ENCODE measurements at places on chromosomes 4 and X. TPM values are rescaled to one million over a fixed set of nuclear protein-coding genes. Genes with fewer than 3 reads are reported as not detected.

DNA sequence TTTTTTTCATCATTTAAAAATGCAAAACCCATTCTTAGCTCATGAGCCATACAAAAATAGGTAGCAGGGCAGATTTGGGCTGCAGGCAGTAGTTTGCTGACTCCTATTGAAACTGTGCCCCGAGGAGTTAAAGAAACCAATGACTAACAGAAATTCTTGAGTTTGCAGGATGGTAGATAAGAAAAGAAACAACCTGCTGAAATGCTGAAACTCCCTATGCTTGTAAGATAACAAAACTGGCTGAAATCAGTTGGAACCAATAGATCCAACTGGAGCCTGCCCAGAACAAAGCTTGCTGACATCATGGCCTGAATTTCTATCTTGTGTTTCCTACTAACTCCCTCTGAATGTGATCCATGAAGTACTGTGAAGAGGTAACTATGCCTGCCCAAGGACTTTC is 68.6 kb downstream of the ANOS1 start:
- DNase-seq, result no peak
- H3K27me3 ChIP-seq, result no peaks in the 10 kb centered on the region
- H3K4me3 ChIP-seq, result no peak overlapping the region
- H3K4me1 ChIP-seq, result no peaks in the 10 kb centered on the region
- no peaks in the 10 kb centered on the region for H3K36me3 ChIP-seq

GRCh38 chr4:86033171-86033570 is 326.7 kb downstream of the MAPK10 start:
- H3K36me3 ChIP-seq, result no peaks in the 10 kb centered on the region
- H3K4me1 ChIP-seq, result peaks cover 5% of the 10 kb centered on the region
- peak; percentile 25 for DNase-seq
- H3K27me3 ChIP-seq, result no peaks in the 10 kb centered on the region

The BST1 gene
- 1.1 TPM for total RNA-seq

The TRAM1L1 gene
- 9.5 TPM for total RNA-seq

The LDB2 gene
- total RNA-seq, result 6.0 TPM

- H3K27ac ChIP-seq, result no peak overlapping the region
- no peak for DNase-seq
- H3K4me3 ChIP-seq, result no peak overlapping the region
- no peaks in the 10 kb centered on the region for H3K36me3 ChIP-seq
These were observed 2038.9 kb upstream of the ADGRL3 start for GRCh38 chr4:59161249-59161648.

GRCh38 chr4:98929341-98930267 is 671 bp upstream of the EIF4E start:
- H3K36me3 ChIP-seq, result no peaks in the 10 kb centered on the region
- H3K27me3 ChIP-seq, result no peaks in the 10 kb centered on the region
- no peaks in the 10 kb centered on the region for H3K4me1 ChIP-seq
- peak overlapping the region; percentile 96 for H3K4me3 ChIP-seq

DNA sequence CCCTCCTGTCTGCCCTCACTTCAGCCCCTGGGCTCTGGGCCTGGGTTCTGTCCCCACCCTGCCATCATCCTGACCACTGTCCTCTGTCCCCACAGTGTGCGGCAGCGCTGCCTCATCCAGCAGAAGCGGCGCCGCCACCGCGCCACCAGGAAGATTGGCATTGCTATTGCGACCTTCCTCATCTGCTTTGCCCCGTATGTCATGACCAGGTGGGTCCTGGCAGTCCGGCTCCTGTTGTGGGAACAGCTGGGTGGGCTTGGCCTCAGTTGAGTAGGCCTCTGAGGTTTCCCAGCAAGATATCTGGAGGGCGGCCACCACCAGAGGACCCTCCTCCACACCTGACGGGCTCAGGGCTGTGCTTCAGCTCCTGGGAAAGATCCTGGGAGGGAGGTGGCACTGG is 2.2 kb downstream of the GPR78 start:
- no peak overlapping the region for H3K4me3 ChIP-seq
- peaks cover 25% of the 10 kb centered on the region for H3K27me3 ChIP-seq
- no peaks in the 10 kb centered on the region for H3K4me1 ChIP-seq
- H3K27ac ChIP-seq, result no peak overlapping the region

- no peak for DNase-seq
- no peak overlapping the region for H3K4me3 ChIP-seq
- H3K27me3 ChIP-seq, result no peaks in the 10 kb centered on the region
- H3K36me3 ChIP-seq, result no peaks in the 10 kb centered on the region
These were observed 204.9 kb downstream of the SMARCA1 start for GRCh38 chrX:129318375-129318774.

DNA sequence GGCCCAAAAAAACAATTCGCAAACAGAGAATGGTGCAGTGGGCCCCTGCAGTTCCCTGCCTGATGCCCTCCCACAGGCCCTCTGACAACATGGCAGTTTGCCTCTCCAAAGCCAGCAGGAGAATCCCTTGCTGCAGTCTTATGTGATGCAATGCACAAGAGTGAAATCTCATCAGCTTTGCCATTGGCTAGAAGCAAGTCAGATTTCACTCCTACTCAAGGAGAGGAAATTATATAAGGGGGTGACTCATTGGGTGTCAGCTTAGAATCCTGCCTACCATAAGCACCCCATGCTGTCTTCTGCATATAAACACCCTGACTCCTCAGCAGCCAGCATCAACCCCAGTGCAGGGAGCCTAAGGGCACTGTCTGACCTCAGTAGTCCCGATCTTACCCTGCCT is 157.3 kb upstream of the LDB2 start:
- H3K27me3 ChIP-seq, result no peaks in the 10 kb centered on the region
- DNase-seq, result no peak
- H3K36me3 ChIP-seq, result no peaks in the 10 kb centered on the region
- no peak overlapping the region for H3K27ac ChIP-seq

DNA sequence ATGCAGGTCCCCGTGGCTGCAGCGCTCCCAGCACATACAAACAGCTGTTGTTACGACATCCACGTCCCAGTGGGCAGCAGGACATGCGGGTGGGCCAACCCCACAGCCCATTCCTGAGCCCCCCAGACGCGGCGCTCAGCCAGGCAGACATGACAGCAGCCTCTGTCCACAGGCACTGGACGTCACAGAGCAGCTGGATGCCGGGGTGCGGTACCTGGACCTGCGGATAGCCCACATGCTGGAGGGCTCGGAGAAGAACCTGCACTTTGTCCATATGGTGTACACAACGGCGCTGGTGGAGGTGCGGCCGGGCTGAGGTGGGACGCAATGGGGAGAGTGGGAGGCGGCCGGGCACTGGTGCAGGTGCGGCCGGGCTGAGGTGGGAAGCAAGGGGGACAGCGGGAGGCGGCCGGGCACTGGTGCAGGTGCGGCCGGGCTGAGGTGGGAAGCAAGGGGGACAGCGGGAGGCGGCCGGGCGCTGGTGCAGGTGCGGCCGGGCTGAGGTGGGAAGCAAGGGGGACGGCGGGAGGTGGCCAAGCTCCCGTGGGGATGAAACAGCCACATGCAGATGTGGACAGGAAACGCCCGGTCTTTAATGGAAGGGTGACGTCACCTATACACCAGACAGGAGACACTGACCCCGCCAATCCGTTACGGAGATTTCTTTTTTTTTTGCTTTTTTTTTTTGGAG is 9.4 kb downstream of the PLCXD1 start:
- no peak for DNase-seq
- no peaks in the 10 kb centered on the region for H3K36me3 ChIP-seq
- no peaks in the 10 kb centered on the region for H3K4me1 ChIP-seq

GRCh38 chr4:164847967-164848649 is 28.9 kb upstream of the APELA start:
- no peak overlapping the region for H3K27ac ChIP-seq
- no peak for DNase-seq
- H3K36me3 ChIP-seq, result no peaks in the 10 kb centered on the region
- no peak overlapping the region for H3K4me3 ChIP-seq

DNA sequence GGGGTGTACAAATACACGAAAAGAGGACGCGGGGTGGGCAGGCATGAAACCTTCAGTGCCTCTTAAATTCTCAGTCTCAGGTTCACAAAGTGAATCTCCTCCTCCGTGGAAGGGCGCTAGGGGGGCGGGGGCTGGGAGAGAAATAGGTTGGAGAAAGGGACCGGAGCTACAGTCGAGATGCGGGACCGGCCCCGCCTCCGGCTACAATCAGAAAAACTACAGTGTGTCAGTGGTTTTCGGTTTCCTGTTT is 3.4 kb downstream of the MAML3 start:
- no peaks in the 10 kb centered on the region for H3K36me3 ChIP-seq
- H3K27ac ChIP-seq, result peak overlapping the region; percentile 97
- DNase-seq, result peak; percentile 92
- peak overlapping the region; percentile 79 for H3K4me3 ChIP-seq

- no peaks in the 10 kb centered on the region for H3K4me1 ChIP-seq
- H3K36me3 ChIP-seq, result no peaks in the 10 kb centered on the region
- no peaks in the 10 kb centered on the region for H3K27me3 ChIP-seq
- no peak overlapping the region for H3K27ac ChIP-seq
These were observed 15.5 kb upstream of the RBBP7 start for GRCh38 chrX:16885628-16886027.

DNA sequence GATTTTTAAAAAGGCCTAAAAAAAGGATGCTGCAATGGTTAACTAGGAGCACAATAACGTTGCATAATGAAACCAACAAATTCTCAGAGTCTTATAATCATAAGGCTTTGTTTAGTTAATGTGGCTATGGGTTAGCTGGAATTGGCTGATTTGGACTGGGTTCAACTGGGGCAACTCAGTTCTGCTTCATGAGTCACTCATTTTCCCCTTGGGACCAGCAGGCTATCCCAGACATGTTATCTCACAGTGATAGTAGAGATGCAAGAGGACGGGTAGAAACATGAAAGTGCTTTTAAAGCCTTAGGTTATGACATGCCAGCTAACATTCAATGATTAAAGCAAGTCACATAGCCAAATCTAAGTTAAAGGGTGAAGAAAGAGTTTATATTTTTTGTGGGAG is 189.2 kb upstream of the GK2 start:
- no peak for DNase-seq
- H3K27me3 ChIP-seq, result no peaks in the 10 kb centered on the region
- peaks cover 16% of the 10 kb centered on the region for H3K4me1 ChIP-seq
- no peak overlapping the region for H3K4me3 ChIP-seq
- H3K27ac ChIP-seq, result peak overlapping the region; percentile 87

GRCh38 chrX:30888526-30889146 is 418 bp downstream of the TAB3 start:
- no peaks in the 10 kb centered on the region for H3K36me3 ChIP-seq
- H3K27me3 ChIP-seq, result no peaks in the 10 kb centered on the region
- H3K27ac ChIP-seq, result peak overlapping the region; percentile 90

- no peaks in the 10 kb centered on the region for H3K36me3 ChIP-seq
- no peaks in the 10 kb centered on the region for H3K4me1 ChIP-seq
- H3K4me3 ChIP-seq, result no peak overlapping the region
- no peak overlapping the region for H3K27ac ChIP-seq
These were observed 84.0 kb downstream of the NHSL2 start for GRCh38 chrX:71994601-71995000.

DNA sequence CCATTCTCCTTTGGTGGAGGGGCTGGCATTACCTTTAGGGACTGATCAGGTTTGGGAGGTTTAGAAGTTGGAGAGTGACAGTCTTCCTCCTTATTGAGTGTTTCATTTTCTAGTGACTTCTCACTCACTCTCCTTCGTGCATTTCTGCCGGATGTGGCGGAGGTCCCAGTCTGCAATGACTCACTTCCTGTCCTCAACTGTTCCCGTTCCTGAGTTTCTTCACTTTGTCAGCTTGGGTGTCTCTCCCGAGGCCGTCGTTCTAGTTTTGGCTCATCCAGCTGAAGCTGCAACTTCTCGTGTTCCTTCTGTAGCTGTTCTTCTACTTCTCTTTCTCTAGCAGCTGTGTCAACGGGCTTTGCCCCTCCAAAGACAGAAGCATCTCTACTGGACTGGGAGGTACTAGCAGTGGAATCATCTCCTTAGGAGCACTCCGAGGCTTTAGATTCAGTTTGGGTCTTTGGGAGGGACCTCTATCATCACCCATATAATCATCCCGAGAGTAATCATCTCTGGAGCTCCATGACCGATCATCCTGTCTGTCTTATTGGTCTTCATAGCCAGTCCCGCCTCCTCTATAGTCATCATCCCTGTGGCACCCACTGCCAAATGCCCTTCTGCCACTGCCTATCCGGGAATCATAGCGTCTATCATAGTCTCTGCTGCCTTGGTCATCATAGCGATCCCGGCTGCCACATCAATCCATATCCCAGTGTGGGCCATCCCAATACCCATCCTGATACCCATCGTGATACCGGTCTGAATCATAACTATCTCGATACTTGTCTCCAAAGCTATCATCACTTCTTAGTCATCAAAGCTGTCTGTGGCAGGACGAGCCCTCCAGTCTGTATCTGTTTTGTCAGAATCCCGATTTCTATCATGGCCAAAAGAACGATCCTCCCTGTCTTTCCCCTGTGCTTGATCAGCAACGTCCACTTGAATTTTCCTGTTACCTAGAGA is 35.3 kb upstream of the VSIG4 start:
- no peak overlapping the region for H3K27ac ChIP-seq
- no peak overlapping the region for H3K4me3 ChIP-seq
- no peaks in the 10 kb centered on the region for H3K36me3 ChIP-seq
- DNase-seq, result no peak
- no peaks in the 10 kb centered on the region for H3K27me3 ChIP-seq

DNA sequence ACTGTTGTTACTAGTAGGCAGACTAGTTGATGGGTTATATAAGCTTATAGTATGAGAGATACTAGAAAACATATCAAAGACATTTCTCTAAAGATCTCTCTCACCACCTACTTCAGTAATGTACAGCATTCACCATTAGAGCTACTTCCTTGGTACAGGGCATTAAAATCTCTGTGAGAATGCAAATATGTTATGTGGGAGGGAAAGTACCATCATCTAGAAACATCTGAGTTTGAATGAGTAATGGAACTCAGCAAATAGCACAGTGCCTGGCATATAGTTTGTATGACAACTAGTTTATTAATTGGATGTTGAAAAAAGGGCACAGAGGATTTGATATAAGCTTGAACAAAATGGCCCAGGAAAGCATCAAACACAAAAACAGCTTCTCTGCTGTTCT is 211.1 kb downstream of the GLUD2 start:
- H3K36me3 ChIP-seq, result no peaks in the 10 kb centered on the region
- no peaks in the 10 kb centered on the region for H3K27me3 ChIP-seq
- H3K4me3 ChIP-seq, result no peak overlapping the region
- no peaks in the 10 kb centered on the region for H3K4me1 ChIP-seq
- no peak for DNase-seq

DNA sequence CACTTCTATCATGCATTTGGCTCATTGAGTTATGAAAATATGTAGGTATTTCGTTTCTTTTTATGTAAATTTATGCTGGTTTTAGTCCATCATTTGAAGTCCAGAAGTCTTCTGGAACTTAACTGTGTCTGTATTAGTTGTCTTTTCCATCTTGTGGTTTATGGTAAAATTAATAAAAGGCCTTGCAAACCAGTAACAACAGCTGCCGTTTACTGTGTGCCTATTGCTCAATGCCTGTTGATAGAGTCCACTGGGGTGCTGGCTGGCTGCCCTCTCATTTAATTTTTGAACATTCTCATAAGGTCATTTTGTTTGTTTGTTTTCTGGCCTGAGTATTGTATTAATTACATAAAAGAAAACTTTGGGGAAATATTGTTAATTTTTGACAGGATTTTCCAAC is 98.0 kb downstream of the NAA11 start:
- no peaks in the 10 kb centered on the region for H3K36me3 ChIP-seq
- peak; percentile 70 for DNase-seq
- no peak overlapping the region for H3K4me3 ChIP-seq
- H3K4me1 ChIP-seq, result no peaks in the 10 kb centered on the region
- H3K27ac ChIP-seq, result peak overlapping the region; percentile 36
- H3K27me3 ChIP-seq, result no peaks in the 10 kb centered on the region

GRCh38 chrX:16743604-16744325 is 24.4 kb downstream of the SYAP1 start:
- DNase-seq, result no peak
- H3K27me3 ChIP-seq, result no peaks in the 10 kb centered on the region
- no peaks in the 10 kb centered on the region for H3K36me3 ChIP-seq
- no peak overlapping the region for H3K27ac ChIP-seq
- H3K4me3 ChIP-seq, result no peak overlapping the region
- no peaks in the 10 kb centered on the region for H3K4me1 ChIP-seq

The BEND2 gene
- 3.9 TPM for total RNA-seq

The TBC1D8B gene
- 10.0 TPM for total RNA-seq
